ENCODE measurements at places on chromosomes 5 and 9.

DNA sequence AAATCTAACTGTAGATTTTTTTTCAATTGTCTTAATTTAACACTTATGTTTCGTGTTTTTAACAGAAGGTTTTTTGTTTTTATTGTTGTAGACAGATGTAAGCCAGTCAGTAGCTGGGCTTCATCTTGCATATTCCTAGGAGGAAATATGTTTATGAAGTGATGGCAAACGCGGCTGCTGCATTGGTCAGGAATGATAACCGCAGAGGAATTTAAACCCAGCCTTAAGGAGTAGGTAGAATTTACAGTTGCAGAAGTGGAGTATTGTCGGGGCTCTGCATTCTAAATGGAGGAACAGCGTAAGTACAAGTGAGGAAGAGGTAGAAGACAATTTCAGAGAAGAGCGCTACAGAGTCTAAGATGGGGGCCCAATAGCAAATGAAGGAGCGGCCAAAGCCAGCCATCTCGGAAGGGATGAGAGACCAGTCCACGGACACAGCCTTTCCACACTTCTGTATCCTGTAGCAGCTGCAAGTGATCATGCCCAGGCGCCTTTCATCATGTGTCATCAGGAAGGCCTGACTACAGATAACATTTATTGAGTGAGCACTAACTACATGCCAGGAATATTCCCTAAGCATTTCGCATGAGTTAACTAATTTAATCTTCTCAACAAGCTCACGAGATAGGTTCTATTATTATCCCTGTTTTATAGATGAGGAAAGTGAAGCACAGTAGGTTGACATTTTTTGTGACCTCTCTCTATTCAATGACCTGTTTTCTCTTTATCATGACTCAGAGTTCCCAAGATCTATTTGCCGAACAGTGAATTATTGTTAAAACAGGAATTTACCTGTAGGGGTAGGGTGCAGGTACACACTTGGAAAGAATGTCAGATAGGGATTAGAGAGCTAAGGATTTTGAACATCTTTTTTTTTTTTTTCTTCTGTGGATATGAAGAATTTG, 38.1 kb downstream of the CMYA5 start:
- no peak for DNase-seq

- DNase-seq: no peak
Measured at GRCh38 chr5:167574464-167574863, 717.0 kb upstream of the WWC1 start.

- no peak for DNase-seq
Measured at GRCh38 chr9:84867186-84867585, 197.7 kb downstream of the NTRK2 start.

DNA sequence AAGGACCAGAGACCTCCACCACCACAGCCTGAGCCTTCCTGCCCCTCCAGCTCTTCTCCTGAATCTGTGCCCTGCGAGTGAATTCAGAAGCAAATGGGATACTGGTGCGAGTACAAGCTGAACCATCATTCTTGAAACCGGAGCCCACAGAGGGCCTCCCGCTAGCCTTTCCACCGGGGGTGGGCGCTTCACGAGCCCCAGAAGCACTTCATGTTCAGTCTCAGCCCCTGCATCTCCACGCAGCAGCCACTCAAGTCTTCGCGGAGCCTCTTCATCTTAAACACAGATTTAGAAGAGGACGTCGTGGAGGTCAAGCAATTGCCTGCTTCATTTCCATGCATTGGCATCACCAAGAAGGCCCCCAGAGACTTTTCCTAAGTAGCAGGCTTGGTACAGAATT, 26.0 kb upstream of the OLFM1 start:
- no peak for DNase-seq

- no peak for DNase-seq
Measured at GRCh38 chr5:148012801-148013200, 51.0 kb upstream of the SPINK5 start.

DNA sequence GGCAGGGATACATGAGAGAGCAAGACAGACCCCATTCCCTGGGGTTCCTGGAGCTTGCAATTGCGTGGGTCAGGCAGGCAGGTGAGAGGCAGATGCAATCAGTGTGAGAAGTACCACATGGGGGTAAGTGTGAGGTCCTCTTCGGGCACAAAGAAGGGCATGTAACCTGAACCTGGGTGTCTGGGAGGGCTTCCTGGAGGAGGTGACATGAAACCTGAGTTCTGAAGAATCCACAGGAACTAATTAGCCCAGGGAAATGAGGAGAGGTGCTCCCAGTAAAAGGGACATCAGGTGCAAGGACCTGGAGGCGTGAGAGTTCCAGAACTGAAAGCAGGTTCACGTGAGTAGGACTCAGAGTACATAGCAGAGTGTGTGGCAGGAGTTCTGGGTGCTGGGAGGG, 2.5 kb downstream of the AMBP start:
- DNase-seq: no peak

- DNase-seq: peak; percentile 68
Measured at GRCh38 chr5:34452170-34452828, 203.8 kb upstream of the RAI14 start.

- DNase-seq: no peak
Measured at GRCh38 chr9:16139774-16140173, 586.9 kb downstream of the CCDC171 start.

- no peak for DNase-seq
Measured at GRCh38 chr5:59326596-59326995, 566.9 kb downstream of the PDE4D start.

DNA sequence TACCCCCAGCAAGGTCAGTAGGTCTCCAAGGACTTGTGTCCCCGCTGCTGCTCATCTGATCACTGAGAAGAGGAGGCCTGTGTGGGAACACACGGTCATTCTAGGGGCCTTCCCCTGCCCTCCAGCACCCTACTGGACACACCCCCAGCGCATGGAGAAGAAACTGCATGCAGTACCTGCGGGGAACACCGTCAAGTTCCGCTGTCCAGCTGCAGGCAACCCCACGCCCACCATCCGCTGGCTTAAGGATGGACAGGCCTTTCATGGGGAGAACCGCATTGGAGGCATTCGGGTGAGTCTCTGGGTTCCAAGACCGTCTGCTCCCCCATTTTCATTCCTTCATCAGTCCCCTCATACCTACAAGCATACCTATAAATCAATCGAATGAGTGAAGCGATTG, 4.1 kb downstream of the FGFR4 start:
- no peak for DNase-seq

GRCh38 chr9:35286381-35286780, 124.6 kb downstream of the UNC13B start:
- no peak for DNase-seq

- DNase-seq: no peak
Measured at GRCh38 chr5:56984445-56984844, 32.5 kb upstream of the MIER3 start.

GRCh38 chr5:131274326-131275063, 10.6 kb downstream of the CDC42SE2 start:
- no peak for DNase-seq

- no peak for DNase-seq
Measured at GRCh38 chr5:34598177-34598794, 57.8 kb upstream of the RAI14 start.

GRCh38 chr9:135413461-135413860, 66.1 kb upstream of the PPP1R26 start:
- DNase-seq: no peak

DNA sequence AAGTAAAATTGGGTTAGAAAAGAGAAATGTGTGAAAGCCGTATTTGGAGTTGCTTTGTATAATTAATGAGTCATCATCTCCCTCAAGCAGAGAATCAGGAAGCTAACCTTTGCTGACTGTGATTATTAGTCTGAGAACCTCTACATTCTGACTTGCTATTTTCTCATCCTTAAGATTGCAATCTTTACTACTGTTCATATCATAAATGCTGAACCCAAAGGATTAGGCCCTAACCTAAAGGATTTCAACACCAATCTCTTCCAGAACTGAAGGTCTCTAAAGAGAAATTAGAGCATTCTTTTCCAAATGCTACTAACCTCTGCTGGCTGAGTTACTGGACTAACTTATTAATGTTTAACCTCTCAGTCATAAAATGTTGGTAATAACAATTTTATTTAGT, 538.1 kb upstream of the MEF2C start:
- DNase-seq: no peak

GRCh38 chr5:172524573-172525021, 70.3 kb upstream of the SH3PXD2B start:
- DNase-seq: no peak

DNA sequence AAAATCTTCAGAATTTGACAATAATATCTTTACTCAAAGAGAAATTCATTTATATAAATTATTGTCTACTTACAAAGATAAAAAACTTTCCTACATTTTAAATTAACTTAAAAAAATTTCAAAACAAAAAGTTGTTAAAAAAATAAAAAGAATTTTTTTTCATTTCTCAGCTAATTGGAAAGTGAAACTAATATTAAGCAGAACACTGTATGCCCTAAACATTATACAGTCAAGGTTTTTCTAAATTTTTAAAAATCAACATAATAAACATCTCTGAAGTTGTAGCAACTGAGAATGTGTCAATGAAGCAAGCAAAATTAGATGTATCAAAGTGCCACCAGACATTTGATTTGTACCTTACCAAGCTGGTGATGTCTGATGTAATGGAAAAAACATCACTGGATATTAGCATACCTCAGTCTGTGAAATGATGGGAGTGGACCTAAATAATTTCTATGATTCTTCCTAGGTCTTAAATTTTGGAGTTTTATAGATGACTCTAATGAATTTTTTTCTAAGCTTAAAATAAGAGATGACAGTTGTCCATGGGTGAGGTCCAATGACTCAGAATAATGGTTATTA, 290.1 kb downstream of the ADAMTS6 start:
- no peak for DNase-seq

GRCh38 chr5:96614110-96614691, 48.0 kb upstream of the CAST start:
- DNase-seq: peak; percentile 61

DNA sequence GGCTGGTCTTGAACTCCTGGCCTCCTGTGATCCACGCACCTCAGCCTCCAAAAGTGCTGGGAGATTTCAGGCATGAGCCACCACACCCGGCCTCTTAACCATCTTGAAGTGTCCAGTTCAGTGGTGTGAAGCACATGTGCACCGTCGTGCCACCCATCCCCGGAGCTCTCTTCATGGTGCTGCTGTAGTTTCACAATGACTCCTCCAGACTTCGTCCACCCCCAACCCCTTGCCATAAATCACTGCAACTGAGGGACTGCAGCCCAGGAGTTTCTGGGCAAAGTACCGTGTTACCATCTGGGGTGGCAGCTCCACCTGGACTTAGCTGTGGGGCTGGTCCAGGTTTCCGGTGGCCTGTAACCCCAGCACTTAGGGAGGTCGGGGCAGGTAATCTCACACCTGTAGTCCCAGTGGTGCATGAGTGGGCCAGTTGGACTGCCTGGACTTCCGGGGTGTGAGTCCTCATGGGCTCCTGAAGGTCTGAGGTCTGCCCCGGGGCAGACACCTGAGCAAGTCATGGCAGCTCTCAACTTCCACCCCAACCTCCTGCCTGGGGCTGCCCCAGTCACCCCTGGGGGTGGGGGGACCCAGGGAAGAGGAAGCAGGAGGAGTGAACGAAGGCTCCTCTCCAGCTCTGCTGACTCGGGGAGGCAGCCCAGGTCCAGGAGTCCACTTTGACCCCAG, 6.6 kb upstream of the N4BP3 start:
- no peak for DNase-seq

DNA sequence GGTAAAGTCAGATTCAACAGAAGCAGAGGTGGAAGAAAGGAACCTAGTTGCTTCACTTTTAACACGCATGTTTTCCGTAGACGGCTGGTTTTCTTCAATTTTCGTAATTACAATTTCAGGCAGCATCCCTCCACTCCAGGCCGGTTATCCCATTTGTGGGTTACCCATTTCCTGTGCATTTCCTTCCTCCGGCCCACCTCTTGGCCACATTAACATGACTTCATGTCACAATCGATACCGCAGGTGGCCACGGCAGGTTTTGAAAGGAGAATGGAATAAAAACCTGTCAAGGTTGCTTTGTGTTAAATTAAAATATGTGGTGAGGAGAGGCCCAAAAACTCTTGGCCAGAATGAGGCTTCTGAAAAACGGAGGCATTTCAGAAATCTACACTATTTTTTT, 130.2 kb downstream of the PCSK5 start:
- no peak for DNase-seq

DNA sequence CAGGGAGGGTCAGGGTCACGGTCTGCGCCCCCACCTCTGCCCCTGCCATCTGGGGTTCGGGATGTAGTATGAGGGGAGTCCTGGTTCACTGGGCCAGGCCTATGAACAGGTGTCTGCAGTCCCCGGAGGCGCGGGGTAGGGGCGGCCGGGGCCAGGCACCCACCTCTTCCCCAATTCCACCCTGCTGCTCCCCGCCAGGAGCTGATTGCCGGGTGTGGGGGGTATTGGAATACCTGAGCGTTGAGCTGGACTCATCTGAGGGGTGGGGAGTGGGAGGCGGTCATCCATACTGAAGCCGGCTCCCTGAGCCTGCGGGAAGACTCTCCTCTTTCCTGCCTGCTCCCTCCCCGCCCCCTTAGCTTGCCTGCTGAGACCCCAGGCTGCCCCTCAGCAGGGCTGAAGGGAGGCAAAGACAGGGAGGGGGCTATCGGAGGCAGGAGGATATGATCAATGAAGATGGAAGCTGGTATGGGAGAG, 679 bp downstream of the SLC6A7 start:
- DNase-seq: no peak

- peak; percentile 49 for DNase-seq
Measured at GRCh38 chr5:139638090-139638735, 9.9 kb upstream of the CXXC5 start.

DNA sequence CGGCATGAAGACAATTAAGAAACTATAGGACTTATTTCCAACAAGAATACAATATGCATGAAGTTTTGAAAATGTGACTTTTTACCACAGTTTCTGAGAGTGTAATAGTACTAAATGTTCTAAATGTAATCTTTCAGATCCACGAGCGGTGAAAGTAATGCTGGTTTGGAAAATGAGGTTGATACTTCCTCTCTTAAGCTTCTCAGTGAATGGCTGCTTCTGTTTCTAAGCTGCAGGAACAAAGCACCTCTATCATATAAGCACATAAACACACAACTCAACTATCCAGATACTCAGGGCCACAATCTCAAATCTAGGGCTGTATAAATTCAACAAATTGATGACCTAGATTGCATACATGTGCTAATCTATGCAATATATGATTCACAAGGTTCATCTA, 78.3 kb downstream of the LIFR start:
- no peak for DNase-seq

DNA sequence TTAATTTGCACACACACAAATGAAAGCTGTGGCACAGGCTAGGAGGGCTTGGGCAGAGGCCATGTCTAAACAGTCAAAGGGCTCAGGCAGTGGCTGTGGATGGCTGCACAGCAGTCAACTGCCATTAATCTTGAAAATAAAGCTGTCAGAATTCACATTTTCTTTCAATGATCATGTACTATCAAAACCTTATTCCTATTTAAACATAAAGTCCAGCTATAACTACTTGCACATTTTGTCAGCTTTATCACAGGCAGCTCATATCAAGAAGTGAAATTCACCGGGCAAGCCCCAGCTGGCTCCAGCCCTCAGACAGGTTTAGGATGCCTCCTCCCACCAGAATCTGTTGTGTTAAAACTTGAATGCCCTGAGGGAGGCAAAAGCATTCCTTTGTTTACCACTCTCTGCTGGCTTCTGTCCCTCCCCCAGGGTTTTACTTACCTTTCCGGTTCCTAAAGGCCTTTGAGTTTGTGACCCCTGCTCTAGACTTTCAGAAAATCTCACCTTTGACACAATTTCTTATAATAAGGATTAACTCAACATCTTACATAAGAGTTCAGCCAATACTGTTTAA, 54.9 kb upstream of the GRAMD2B start:
- DNase-seq: no peak

GRCh38 chr9:99345451-99345850, 123.4 kb downstream of the SEC61B start:
- DNase-seq: no peak

Measured in COR-L47 (cell line).